Fibroblast of the conjunctiva (primary cell): ENCODE measurements at places on chromosomes 2 and 18.
A peak's percentile ranks its signal among the peaks of the same experiment; 100 is the strongest.

DNA sequence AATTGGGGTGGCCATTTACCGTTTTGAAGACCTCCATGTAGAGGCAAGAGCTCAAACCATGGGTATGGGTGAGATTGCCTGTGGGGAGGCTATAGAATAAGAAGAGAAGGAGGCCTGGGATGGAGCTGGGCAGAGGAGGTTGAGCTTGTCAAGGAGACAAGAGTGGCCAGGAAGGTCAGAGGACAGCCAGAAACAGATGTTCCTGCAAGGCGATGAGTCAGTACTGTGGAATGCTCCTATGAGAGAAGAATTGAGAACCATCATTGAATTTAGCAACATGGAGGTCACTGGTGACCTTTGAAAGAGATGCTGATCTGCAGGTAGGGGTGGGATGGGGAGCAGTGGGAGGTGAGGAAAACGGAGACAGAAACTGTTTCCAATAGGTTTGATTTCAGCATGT lies 3.5 kb downstream of the ACSL3 start:
- DNase-seq = peak; percentile 70

DNA sequence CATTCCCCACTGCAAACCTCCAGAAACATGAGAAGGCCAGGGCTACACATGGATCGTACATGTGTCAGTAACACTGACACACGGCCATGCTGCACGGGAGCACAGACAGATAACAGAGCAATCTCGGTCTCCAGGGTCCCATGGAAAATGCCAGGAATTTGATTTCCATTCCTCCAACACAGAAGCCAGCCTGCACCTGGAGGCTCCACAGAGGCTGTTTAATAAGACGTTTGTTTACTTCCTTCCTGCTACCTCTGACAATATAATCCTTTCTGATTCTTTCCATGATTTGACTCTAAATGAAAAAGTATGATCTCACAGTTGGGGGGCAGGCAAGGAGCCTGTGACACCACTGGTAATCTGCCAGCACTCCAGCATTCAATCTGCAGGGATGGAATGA lies 210.9 kb upstream of the DDX18 start:
- no peak for DNase-seq

GRCh38 chr2:144389151-144389929 lies 130.6 kb downstream of the ZEB2 start:
- no peak for DNase-seq

- no peak for DNase-seq
Measured at GRCh38 chr2:200703926-200704637, 107.6 kb upstream of the BZW1 start.

- DNase-seq = no peak
Measured at GRCh38 chr18:54147439-54147838, 77.0 kb downstream of the MBD2 start.

DNA sequence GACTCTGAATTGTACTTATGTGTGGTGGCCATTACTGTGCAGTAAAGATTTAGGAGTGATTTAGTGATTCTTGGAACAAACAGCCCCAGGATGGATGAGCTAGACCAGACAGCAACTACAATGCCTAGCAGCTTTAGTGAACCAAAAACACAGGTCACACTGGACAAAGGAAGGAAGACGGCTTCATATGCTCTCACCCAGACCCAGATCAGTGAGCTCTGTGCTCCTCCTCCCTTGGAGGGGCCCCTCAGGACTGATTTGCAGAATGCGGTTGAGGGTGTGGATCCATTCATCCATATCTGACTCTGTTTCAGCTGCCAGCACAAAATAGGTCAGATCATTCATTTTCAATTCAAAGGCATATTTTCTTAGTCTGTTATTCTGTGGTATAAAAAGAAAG lies 159.7 kb upstream of the CCDC195 start:
- DNase-seq = no peak

- no peak for DNase-seq
Measured at GRCh38 chr2:70641263-70641784, 87.7 kb upstream of the TGFA start.

- DNase-seq = no peak
Measured at GRCh38 chr2:121902171-121902591, 146.7 kb downstream of the TSN start.

GRCh38 chr18:3305354-3305762 lies 43.4 kb downstream of the MYL12B start:
- peak; percentile 86 for DNase-seq
